Nephron progenitor cell (in vitro differentiated cells): ENCODE measurements at places on chromosomes 11 and 22.

DNA sequence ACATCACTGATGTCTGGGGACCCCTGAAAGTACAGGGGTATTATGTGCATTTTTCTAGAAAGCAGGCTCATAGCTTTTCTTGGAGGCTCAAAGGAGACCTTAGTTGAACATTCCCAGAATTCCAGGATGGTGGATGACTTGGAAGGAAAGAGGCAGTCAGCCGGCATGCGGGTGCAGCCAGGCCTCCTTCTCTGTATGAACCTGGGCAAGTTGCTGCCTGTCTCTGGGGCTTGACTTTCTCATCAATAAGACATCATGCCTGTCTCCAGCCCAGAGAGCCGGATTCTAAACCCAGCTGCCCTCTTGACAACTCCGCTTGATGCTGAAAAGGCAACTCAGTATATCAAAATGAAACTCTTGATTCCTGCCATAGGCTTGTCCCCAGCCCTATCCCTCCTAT lies 12.6 kb downstream of the MS4A15 start:
- DNase-seq: no peak

- DNase-seq: no peak
Measured at GRCh38 chr22:44453441-44454112, 44.5 kb downstream of the RTL6 start.

DNA sequence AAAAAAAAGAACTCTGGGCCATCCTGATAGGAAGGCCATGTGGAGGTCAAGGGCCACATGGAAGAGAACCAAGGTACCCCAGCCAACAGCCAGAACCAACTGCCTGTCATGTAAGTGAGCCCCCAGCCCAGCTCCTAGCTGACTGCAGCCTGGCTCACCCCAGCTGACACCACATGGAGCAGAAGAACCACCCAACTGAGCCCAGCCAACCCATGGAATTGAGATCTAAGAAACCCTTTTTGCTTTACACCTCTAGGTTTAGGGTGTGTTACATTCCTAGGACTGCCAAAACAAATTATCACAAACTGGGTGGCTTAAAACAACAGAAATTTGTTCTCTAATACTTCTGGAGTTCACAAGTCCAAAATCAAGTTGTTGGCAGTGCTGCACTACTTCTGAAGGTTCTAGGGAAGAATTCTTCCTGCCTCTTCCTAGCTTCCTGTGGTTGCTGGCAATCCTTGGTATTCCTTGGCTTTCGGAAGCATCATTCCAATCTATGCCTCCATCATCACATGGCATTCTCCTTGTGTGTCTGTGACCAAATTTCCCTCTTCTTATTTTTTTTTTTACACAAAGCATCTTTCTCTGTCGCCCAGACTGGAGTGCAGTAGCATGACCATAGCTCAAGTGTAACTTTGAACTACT lies 4.4 kb downstream of the C11orf86 start:
- no peak for DNase-seq

DNA sequence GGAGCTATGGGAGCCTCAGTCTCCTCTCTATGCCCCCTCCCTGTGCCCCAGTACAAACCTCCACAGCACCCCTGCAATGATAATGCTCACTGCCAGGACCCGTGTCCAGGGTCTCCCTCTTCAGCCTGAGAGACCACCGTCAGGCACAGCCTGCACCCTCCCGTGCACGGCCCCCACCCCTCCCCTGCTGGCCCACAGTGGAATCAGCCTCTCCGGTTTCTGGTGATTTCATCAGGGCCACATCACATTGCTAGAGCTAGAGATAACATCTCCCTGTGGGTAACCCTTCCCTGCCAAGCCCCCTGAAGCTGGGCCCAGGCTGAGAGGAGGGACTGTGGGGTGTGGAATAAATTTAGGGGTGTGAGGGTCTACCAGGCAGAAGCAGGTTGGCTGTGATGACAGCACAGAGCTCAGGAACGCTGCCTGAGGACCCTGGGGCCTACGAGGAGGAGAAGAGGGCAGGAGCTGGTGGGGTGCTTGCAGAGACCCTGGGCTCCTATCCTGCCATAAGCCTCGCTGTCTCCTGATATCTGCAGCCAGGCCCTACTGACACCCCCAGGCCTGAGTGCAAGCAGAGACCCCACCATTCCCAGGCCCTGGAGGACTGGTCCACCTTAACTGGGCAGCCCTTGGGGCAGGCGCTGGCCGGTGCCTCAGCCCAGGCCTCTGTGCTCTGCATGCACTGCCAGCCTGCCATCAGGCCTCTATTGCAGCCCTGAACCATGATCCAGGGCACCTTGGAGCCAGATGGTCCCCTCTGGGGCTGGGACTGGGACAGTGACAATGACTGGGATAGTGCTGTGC lies at the start of gene KLHDC7B:
Gene KLHDC7B (plus strand): TSS at position 378 of the 804 bp plus-strand sequence. CDS start 345 bp downstream, at position 723.
- DNase-seq: no peak

- no peak for DNase-seq
Measured at GRCh38 chr11:122755941-122756340, 82.4 kb upstream of the CRTAM start.

- no peak for DNase-seq
Measured at GRCh38 chr11:24760681-24761080, 263.8 kb downstream of the LUZP2 start.

DNA sequence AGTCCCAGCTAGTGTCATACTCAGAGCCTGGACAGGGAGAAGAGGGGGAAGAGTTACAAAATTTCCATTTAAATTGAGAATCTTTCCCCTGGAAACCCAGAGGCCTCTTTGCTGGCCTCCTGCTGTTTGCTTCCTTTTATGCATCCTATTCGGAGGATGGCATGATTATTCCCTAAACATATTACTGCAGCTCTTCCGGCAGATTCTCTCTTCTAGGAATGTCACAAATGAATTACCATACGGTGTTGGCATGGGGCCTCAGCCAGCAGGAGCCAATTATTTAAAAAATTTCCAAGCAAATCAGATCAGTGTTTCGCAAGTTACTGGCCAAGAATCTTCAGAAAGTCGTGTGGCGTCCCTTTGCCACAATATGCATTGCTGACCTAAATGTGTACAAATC lies 326.7 kb upstream of the NCAM1 start:
- no peak for DNase-seq

GRCh38 chr11:56688554-56689100 lies 10.3 kb upstream of the OR9G1 start:
- DNase-seq: no peak

DNA sequence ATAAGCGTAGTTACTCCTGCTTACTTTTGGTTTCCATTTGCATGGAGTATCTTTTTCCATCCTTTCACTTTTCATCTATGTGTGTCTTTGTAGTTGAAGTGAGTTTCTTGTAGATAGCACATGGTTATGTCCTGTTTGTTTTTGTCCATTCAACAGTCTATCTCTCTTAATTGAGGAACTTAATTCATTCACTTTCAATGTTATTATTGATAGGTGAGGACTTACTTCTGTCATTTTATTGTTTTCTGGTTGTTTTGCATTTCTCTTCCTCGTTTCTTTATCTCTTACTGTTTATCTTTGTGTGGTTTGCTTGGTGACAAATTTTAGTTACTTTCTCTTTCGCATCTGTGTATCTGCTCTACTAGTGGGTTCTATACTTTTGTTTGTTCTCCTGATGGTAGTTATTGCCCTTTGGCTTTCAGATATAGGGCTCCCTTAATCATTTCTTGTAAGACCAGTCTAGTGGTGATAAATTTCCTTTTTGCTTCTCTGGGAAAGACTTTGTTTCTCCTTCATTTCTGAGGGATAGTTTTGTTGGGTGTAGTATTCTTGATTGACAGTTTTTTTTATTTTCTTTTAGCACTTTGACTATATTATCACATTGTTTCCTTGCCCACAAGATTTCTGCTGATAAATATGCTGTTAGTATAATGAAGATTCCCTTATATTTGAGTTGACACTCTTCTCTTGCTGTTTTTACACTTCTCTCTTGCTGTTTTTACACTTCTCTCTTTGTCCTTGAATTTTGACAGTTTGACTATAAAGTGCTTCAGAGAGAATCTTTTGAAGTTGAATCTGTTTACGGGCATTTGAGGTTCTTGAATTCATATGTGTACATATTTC lies 9.0 kb upstream of the RAG1 start:
- no peak for DNase-seq
